Vagina (tissue), 2 donors: ENCODE measurements at places on chromosomes 12 and 14.

- no peak for DNase-seq
These were observed 140.4 kb upstream of the FRMD6 start for GRCh38 chr14:51511265-51511664.

DNA sequence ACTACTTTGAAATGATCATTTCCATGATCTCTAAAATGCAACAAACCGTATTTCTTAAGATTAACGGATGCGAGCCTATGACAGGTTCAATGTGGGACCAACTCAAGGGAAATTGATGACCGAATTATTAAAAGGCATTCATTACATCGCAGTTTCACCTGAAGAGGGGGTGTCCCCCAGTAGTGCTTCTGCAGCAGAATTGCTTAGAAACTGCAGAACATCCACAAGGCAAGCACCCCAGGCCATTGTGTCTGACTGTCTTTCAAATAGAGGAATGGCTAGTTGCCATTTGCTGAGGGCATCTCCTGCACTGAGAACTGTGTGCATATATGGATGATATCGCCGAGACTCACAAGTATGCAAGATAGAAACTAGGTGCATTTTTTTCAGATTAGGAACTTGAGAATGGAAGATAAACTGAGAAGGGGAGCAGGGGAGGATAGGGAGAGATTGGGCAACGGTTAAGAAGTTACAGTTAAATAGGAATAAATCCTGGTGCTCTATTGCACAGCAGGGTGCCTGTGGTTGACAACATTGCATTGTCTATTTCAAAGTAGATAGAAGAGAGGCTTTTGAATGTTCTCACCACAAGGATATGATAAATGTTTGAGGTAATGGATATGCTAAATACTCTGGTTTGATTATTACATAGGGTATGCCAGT, 234.3 kb upstream of the PLEKHG7 start:
- no peak for DNase-seq

GRCh38 chr12:90791445-90791844, 163.5 kb downstream of the CCER1 start:
- no peak for DNase-seq

DNA sequence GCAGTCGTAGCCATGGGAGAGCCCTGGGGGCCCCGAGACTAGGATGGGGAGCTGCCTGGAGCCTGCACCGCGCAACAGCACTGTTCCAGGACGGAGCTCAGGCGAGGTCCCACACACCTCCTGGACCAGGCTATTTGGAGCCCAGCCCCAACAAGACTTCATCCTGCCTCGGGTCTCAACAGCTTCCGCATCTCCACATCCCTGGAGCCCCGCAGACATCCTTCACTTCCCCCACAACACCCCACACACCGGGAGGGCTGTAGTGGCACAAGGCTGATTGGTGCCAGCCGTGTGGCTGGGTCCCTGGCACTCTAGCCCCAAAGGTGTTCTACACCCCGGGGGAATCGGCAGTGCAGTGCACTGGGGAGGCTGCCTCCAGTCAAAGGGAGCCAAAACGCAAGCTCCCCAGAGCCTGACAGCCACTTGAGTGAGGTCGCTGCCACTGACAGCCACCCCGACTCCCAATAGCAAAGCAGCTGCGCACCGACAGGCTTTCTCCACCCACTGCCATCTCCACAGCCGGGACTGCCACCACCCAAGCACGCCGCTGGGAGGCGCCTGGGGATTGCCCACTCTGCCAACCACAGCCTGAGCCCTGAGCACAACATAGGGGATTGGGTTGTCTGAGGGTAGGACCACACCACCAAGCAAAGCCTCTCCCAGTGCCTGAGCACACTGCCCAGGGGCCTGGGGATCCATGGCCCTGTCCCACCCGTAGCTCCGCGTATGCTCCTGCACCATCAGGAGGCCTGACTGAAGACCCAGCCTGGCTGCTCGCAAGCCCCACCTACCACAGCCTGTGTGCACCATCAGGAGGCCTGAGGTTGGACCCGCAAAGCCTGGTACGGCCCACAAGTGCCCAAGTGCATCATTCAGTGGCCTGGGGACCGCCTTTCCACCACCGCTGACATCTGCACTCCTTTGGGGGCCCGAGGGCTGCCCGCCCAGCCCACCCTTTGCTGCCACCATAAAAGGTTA, 13.2 kb upstream of the KLRF1 start:
- no peak for DNase-seq

GRCh38 chr14:21384494-21384851, 654 bp upstream of the SUPT16H start:
- no peak for DNase-seq

DNA sequence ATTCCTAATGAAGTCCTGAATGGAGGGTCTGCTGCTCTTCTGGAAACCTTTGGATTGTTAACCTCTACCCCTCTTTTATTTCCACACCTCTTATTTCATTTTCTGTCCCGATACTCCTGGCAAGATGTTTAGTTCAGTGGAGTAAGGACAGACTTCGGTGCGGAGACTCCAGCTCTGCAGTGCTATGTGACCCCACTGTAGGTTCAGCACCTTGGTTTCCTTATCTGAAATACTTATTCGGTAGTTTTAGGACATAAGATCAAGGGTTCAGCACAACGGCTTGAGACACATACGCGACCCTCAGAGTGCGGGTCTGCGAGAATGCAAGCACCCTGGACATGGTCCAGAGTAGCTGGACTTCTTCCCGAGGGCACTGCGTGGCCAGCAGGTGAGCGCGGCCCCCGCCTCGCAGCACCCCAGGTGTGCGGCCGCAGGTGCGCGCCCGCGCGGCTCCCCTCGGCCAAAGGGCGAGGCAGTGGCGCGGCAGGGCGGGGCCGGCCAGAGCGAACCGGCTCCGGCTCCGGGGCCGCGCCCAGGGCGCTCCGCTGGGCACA, 465 bp upstream of the FGD4 start:
- DNase-seq = no peak

GRCh38 chr14:88049936-88050335, 45.0 kb downstream of the GPR65 start:
- DNase-seq = no peak

- DNase-seq = no peak
These were observed 11.5 kb downstream of the ALG10 start for GRCh38 chr12:34033628-34034296.

- no peak for DNase-seq
These were observed 33.9 kb upstream of the TBX5 start for GRCh38 chr12:114439817-114440216.

- DNase-seq = no peak
These were observed 8.2 kb downstream of the ARHGEF40 start for GRCh38 chr14:21078287-21078686.

GRCh38 chr12:12819221-12819620, 6.1 kb downstream of the DDX47 start:
- DNase-seq = no peak

DNA sequence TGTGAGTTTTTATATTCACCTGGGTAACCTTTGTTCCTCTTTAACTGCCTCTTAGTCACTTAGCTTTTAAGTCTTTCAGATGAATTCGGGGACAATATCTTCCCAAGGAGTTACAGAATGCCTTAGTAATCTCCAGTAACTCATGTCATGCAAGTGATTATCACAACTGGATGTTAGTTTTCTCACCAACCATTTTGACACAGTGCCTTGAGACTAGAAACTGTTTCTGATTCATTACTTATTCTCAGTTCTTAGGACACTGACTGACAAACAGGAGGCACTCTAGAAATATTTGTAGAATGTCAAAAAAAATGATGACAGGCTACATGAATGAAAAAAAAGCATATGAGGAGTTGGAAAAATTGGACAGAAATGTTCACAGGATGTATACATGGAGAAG, 335.1 kb downstream of the ACSS3 start:
- DNase-seq = no peak

DNA sequence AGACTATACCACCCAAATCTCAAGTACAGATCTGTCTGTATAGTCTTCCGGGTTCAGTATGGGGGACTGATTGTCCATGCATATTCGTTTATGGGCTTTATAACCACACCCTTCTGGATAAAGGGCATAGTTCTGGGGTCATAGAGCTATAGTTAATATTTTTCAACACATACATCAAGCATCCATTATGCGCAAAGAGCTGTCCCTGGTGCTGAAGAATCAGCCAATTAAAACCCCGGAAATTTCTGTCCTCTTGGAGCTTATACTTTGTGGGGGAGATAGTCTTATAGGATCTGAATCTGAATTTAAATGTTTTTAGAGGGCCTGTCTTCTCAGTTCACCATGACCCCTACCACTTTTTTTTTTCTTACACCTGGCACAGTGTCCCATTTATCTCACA, 256.7 kb downstream of the SUDS3 start:
- DNase-seq = no peak

DNA sequence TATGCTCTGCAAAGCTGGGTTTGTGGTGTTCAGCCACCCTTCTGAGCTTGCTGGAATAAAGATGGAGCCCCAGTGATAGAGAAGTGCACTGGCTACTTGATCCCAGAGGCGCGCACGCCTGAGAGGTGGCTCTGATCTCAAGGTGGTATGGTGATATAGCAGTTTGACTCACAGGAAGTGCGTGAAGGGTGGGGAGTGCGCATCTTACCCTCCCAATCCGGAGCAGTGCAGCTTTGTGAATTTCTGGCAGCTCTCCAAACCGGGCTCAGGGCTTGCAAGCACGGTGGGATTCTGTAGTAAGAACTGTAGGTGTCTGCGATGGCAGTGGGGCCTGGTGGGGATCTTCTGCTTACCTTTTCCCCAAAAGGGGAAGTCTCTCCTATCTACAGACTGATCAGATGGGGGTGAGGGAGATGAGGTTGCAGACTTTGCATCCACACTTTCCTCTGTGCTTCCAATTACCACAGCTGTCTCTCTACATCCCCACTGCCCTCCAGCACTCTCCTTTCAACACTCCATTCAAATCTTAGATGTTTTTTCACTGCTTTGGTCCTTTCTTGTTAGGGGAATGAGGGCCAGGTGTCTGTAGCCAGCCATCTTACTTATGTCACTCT, 197.4 kb upstream of the SLC38A2 start:
- no peak for DNase-seq

- DNase-seq = no peak
These were observed 170.2 kb downstream of the ETV6 start for GRCh38 chr12:11819643-11820042.

GRCh38 chr14:22540811-22541360, 48.1 kb downstream of the DAD1 start:
- DNase-seq = no peak

DNA sequence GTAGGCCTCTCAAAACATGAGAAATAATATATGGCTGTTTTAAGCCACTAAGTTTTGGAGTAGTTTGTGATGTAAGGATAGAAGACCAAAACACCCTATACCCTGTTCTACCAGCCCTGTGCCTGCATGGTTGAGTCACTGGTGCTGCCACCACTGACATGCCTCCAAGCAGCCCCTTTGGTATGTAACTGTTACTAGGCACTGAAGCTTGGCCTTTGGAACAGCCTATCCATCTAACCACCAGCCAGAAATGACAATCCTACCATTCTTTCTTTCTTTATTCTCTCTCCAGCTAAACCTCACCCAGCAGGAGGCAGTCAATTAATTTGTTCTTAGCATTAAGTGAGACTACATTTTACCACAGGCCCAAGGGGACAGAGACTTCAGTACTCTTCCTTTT, 240.3 kb downstream of the MSRB3 start:
- DNase-seq = no peak

GRCh38 chr12:62635649-62636048, 169.0 kb downstream of the MON2 start:
- no peak for DNase-seq

GRCh38 chr14:58100735-58101368, 51.2 kb downstream of the ARMH4 start:
- no peak for DNase-seq

GRCh38 chr12:109503611-109504010, 26.2 kb downstream of the UBE3B start:
- no peak for DNase-seq

GRCh38 chr12:19856389-19856788, 417.1 kb downstream of the AEBP2 start:
- no peak for DNase-seq

GRCh38 chr12:116080415-116080814, 197.1 kb downstream of the MED13L start:
- DNase-seq = no peak

GRCh38 chr12:113899561-113900471, 66.3 kb downstream of the RBM19 start:
- DNase-seq = no peak

DNA sequence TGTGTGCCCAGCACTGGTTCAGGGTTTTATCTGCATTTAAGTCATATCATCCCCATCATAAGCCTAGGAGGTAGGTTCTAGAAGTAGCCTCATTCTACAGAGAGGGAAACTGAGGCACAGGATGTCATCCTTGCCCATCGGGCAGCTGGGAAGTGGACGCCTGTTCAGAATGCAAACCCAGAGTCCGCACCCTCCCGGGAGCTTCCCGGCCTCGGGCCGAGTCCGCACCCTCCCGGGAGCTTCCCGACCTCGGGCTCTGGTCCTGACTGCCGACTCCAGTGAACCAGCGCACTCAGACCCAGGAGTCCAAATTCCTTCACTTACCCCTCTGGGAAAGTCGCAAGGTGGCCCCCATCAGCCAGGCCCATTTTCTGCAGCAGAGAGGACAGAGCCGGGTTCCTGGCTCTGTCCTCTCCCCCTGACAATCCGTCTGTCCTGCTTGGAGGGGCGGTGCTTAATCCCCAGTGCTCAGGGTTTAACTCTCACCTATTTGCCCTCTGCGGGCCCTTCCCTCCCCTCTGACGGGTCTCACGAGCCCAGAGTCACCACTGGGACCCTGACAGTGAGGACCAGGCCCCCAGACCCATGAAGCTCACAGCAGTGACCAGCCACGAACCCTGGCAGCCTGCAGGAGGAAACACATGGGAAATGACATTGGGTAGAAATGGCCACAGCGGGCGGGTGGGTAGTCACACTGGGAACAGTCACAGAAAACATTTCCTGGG, 141.9 kb downstream of the PIWIL1 start:
- DNase-seq = no peak

DNA sequence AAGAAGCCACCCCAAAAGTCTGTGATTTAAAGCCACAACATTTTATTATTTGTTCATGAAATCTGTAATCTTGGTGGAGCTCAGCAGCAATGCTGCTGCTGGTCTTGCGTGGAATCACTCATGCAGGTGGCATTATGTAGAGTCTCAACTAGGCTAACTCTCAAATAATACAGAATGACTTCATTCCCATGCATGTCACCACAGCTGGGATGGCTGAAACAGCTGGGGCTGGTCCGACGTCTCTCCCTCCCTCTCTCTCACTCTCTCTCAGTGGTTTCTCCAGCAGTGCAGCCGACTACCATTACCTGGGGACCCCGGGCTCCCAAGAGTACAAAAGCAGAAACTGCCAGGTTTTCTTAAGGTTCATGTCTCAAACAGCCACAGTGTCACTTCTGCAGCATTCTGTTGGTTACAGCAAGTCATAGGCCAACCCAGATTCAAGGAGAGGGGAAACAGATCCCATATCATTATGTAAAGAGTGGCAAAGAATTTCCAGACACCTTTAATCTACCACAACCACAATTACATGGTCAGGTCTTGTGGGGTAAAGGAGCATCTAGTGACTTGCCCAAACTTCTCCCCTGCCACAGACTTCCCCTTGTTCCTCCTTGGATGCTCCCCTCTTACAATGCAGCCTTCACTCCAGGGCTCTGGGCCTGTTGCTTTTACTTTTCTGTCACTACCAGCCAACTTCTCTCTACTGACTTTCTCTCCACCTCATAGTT, 192.0 kb upstream of the HMGA2 start:
- no peak for DNase-seq
